SK-MEL-5 (cell line): ENCODE measurements at places on chromosomes 1 and 21.

DNA sequence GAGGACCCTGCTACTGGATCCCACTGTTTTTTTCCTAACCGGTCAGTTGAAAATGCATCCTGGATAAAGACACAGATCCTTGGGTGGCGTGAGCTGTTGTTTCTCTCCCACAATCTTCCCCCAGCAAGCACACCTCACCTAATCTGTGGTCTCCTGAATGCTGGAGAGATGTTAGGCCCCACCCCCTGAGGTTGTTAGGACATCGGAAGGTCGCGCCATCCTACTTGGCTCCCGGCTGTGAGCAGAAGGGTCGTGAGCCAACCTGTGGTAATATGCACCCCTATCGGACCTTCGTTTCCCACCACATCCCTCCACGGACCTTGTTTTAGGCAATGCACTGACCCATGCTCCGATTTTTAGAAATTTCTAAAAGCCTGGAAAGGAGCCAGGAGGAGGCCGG lies 89.9 kb upstream of the IPO9 start:
- DNase-seq: no peak

DNA sequence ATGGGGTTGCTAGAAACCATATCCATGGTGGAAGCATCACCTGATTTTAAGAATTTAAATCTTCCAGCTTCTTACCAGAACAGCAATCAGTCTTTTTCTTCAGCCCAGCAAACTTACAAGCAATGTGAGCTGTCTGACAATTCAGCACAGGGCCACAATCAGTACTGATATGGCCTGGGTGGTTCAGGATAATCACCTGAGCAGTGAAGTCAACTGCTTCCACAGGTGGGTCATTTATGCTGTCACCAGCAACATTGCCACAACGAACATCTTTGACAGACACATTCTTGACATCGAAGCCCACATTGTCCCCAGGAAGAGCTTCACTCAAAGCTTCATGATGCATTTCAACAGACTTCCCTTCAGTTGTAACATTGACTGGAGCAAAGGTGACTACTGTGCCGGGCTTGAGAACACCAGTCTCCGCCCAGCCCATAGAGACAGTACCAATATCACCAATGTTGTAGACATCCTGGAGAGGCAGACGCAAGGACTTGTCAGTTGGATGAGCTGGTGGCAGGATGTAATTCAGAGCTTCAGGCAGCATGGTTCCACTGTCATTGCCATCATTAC lies 74.8 kb downstream of the SERINC2 start:
- no peak for DNase-seq

GRCh38 chr1:200290010-200290685 lies 119.7 kb downstream of the ZNF281 start:
- DNase-seq: peak; percentile 83

DNA sequence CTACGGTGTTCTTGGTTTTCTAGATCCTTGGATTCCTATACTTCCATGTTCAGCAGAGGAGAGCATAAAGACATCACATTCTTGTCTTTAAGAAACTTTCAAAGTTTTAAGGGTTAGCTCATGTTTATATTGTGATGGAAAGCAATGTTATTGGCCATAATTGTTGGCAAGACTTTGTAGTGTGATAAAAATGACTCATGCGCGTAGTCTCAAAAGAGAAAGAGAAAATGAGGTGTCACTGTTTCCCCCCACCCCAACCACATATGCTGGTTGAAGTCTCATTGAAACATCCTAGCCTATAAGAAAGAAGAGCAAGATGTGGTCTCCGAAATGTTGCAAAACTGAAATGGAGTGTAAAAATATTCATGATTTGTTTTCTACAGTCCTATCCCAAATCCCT lies 348.8 kb downstream of the PTBP2 start:
- DNase-seq: no peak

DNA sequence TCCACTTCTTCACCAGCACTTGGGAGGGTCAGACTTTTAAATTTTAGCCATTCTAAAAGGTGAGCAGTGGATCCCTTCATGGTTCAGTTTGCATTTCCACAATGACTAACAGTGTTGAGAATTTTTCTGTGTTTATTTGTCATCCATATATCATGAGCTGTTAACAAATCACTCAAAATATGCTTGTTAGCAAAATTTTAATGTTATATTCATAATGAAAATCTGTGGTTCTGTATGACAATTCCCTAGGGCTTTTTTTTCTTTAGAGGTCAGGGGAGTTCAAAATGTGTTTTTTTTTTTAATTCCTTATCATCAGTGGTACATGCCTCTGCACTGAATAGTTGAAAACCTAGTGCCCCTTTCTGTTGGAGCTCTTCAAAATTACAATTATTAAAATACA lies 682.2 kb upstream of the ADGRL2 start:
- DNase-seq: no peak

- DNase-seq: no peak
Observed at GRCh38 chr1:67863637-67864036, 30.4 kb upstream of the GNG12 start.

DNA sequence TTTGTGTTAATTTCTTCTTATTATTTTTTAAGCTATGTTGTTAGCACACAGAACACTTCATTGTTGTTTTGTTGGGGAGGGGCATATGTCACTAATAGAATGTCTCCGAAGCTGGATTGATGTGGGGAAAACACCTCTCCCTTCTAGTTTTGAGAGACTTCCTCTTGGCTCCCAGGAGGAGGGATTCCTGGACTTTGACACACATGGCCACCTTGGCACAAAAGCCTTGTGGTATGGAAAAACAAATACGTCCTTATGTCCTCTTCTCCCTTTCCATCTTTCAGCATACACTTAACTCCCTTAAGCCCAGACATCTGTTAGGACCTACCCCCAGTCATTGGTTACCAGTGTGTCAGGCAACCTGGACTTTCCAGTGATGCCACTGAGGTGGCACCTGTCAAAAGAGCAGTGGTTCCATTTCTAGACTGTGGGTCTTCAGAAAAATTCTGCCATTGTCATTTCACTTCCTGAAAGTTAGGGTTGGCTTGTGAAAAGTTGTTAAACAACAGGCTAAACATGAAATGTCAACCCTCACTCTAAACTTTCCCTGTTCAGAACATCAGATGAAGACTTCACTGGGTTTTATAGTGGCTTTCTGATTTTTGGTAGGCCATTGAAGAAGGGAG lies 12.5 kb upstream of the ABCB10 start:
- no peak for DNase-seq

GRCh38 chr1:71618191-71618590 lies 537.4 kb upstream of the ZRANB2 start:
- no peak for DNase-seq

GRCh38 chr1:34640654-34641401 lies 114.0 kb upstream of the GJB5 start:
- no peak for DNase-seq

GRCh38 chr1:67230539-67230938 lies 64.3 kb downstream of the IL23R start:
- DNase-seq: no peak

DNA sequence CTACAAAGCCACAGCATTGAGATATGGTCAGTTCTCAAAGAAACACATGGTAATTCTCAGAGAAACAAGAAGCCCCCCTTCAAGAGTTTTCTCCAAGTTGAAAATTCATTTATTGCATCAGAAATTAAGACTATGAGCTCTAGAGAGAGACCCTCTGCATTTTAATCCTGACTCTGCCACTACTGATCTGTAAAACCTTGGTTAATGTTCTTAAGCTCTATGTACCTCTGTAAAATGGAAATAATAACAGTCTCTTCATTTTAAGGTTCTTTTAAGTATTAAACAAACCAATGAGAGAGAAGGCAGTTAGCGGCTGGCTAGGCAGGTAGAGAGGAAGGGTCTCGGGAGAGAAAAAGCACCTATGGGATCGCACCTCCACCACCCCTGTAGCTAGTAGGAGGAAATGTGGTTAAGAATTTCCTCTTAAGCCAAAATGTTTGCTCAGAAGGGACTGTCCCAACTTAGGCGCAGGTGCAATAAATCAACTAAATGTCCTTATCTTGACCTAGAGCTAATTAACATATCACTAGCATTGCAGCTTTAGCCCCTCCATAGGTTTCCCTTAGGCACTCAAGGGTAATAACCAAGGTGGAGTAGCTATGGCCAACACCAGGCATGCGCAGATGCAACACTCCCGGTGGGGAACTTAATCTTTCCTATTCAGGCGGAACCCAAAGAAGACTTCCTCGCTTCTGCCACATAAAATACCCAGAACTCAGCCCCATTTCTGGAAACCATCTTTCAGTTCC lies 1685.4 kb downstream of the MRPL39 start:
- no peak for DNase-seq

- no peak for DNase-seq
Observed at GRCh38 chr1:91754348-91754747, 131.6 kb downstream of the TGFBR3 start.

DNA sequence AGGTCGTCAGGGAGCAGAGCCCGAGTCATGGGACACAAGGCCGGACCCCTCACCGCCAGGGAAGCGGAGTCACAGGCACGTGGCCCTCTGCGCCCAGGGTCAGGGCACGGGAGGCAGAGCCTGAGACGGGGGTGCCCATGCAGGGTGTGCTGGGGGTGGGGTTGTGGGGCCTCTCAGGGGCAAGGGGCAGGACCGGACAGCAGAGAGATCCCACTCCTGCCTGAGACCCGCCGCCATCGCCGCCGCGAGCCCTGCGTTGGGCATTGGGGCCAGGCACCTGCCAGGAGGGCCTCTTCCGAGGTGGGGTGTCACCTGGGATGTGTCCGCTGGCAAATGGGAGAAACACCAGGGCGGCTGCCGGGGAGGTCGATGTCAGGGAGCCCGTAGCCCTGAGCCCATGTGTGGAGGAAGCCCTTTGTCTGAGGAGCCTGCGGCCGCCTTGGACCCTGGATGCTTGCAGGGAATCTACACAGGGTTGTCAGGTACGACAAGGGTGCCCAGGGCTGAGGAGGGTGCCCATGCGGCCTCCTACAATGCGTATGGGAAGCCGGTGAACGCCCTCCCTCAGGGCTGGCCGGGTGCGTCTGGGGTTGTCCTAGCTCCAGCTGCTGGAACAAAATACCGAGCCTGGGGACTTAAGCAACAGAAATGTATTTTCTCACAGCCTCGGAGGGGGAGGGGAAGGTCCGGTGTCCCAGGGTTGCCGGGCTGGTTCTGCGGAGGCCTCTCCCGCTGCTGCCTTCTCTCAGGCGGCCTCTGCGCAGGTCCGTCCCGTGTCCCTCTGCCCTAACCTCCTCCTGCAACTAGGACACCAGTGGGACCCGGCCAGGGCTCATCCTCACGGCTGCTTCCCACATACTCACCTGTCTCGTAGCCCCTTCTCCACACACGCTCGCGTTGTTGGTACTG lies 16.4 kb upstream of the C1orf159 start:
- no peak for DNase-seq

DNA sequence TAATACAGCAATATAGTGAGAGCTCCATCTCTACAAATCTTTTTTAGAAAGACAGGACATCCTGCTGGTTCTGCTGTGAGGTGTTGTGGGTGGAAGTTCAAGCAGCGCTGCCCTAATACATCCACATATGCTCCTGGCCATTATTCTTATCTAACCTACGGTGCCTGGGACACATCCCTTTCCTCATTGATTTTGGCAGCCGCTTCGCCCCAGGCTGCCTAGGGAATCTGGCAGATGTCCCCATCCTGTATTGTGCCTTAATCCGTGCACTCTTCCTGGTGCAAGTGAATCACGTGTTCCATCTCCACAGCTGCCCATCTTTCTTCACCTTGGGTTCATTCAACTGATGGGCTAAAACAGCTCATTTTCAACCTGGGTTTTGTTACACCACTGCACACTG lies 3.1 kb upstream of the UBE2G2 start:
- DNase-seq: no peak

- no peak for DNase-seq
Observed at GRCh38 chr1:93820554-93821422, 58.2 kb downstream of the DNTTIP2 start.
